ENCODE measurements at places on chromosomes 4 and X. TPM values are rescaled to one million over a fixed set of nuclear protein-coding genes. Genes with fewer than 3 reads are reported as not detected.

KANTR gene
- total RNA-seq, result 7.7 TPM

TCEAL6 gene
- not detected for total RNA-seq

PLS3 gene
- total RNA-seq, result 117 TPM

CENPVL2 gene
- total RNA-seq, result under 0.01 TPM

FREM3 gene
- not detected for total RNA-seq

NLRP2B gene
- not detected for total RNA-seq

USP17L13 gene
- not detected for total RNA-seq

VCX gene
- total RNA-seq, result not detected

ADAMTS3 gene
- total RNA-seq, result 1.1 TPM

GAGE12F gene
- not detected for total RNA-seq

RAB33A gene
- total RNA-seq, result 0.39 TPM

NRK gene
- total RNA-seq, result 0.37 TPM

ADH4 gene
- not detected for total RNA-seq

DUX4 gene
- not detected for total RNA-seq

FRG2 gene
- not detected for total RNA-seq

FLNA gene
- total RNA-seq, result 1,461 TPM

TLR10 gene
- total RNA-seq, result not detected

MAGEB2 gene
- not detected for total RNA-seq

TRIM60 gene
- total RNA-seq, result not detected

SHISA3 gene
- total RNA-seq, result 0.37 TPM

RRAGB gene
- total RNA-seq, result 12.5 TPM

KCNIP4 gene
- not detected for total RNA-seq

LARP1B gene
- 27.8 TPM for total RNA-seq

STBD1 gene
- 2.0 TPM for total RNA-seq

PABPC5 gene
- 2.5 TPM for total RNA-seq
